ENCODE measurements at places on chromosomes 4 and X.

DNA sequence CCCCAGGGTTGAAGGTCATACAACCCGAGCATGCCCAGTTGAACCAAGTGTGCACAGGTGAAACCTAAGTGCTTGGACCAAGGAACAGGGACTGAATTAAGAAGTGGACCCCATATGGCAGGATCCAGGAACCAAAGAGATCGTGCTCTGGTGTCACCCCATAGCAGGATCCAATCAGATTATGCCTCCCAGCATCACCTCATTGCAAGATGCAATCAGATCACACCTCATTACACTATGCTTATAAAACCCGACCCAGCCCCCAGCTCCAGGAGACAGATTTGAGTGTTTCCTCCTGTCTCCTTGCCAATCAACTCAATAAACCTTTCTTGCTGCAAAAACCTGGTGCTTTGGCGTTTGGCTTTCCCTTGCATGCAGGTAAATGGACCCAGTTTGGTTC is 37.6 kb downstream of the EFHC2 start:
- DNase-seq = no peak

- DNase-seq = no peak
Measured at GRCh38 chr4:111040904-111041303, 418.0 kb upstream of the PITX2 start.

DNA sequence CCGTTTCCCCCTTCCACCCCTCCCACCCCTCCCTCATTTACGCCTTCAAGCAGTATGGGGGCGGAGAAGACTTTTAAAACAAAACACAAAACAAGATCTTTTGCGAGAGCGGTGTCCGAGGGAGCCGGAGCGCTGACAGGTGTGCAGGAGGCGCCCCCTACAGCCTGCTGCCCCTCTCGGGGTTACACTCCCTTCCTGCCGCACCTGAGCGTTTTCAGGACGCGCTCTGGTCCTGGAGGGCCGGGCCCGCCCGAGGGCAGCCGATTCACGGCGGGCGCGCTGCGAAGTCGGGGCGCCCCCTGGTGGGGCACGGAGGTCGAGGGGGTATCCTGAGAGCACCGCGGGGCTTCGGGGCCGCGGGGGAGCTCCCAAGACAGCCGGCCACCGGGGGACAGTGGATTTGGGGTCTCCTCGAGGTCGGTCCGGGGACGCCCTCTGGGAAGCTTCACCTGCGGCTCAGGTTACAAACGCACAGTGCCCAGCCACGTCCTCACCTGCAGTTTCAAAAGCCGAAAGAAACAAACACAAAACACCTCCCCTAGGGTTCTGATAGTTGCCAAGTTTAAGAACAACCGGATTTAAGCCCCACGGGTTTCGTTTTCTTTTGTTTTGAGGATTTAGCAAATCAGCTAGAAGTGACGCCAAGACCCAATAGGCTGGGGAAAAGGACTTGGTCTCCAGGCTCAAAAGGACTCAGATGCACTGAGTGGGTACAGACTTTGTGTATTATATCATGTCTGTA is 8.0 kb upstream of the NEUROG2 start:
- DNase-seq = peak; percentile 75

GRCh38 chr4:82525307-82525911 is 36.4 kb downstream of the TMEM150C start:
- no peak for DNase-seq

DNA sequence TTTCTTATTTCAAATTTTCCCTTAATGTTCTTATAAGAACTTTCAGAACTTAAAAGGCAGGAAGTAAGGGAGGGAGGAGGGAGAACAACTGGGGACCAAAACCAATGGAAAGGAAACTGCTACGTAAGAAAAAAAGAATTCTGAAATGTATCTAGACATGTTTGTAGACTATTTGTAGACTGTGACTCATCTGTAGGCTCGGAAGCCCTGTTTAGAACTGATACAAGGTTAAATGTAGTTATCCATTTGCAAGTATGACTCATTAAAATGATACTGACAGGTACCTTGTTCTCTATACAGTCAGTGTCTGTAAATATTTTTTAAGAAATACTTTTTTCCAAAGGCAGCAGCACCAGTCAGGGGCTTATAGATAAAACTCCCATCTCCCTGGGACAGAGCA is 202.0 kb downstream of the DHX15 start:
- DNase-seq = no peak

DNA sequence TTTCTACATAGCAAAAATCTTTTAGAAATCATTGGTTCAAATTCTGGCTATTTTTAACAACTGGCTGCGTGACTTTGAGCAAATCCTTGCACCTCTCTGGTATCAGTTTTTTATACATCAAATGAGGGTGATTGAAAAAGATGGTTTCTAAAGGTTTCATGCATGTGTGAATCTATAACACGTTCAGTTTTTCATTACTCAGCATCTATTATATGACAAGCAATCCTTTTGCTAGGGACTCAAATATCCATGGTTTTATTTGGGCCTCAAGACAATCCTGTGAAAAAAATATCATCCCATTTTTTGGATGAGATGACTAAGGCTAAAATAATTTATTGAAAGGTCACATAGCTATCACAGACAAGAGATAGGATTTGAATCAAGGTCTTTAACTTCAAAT is 884 bp downstream of the HEPH start:
- DNase-seq = no peak

GRCh38 chr4:157075811-157076577 is at the start of gene GLRB:
TSS of gene GLRB (plus strand) at chr4:157076150. CDS start at chr4:157078025, 1,875 bp downstream.
- peak; percentile 51 for DNase-seq

DNA sequence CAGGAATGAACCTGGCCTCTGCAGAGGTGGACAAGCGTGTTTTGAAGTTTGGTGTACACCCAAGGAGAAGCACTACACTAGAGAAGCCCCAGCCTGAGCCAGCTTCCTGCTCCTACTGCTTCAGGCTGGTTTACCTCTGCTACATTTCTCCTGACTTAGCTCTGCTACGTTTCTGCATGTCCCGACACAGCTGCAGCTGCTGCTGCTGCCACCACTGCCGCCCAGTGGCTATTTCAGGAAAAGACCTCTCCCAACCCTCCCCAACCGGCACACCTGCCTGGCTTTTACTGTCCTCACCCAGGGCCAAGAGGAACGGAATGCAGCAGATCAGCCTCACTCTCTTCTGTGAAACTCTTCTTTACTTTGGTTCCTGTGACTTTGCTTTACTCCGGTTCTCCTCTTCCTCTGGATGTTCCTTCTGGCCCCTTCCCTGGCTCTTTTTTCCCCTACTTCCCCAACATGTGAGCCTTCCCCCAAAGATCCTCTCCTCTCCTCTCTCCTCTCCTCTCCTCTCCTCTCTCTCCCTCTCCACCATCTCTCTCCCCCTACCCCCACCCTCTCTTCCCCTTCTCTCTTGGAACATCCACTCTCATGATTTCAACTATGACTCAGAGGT is 3.1 kb upstream of the P2RY4 start:
- DNase-seq = peak; percentile 37

GRCh38 chr4:151045907-151046306 is 30.8 kb upstream of the LRBA start:
- no peak for DNase-seq

GRCh38 chr4:141730805-141731204 is 94.4 kb downstream of the IL15 start:
- no peak for DNase-seq

DNA sequence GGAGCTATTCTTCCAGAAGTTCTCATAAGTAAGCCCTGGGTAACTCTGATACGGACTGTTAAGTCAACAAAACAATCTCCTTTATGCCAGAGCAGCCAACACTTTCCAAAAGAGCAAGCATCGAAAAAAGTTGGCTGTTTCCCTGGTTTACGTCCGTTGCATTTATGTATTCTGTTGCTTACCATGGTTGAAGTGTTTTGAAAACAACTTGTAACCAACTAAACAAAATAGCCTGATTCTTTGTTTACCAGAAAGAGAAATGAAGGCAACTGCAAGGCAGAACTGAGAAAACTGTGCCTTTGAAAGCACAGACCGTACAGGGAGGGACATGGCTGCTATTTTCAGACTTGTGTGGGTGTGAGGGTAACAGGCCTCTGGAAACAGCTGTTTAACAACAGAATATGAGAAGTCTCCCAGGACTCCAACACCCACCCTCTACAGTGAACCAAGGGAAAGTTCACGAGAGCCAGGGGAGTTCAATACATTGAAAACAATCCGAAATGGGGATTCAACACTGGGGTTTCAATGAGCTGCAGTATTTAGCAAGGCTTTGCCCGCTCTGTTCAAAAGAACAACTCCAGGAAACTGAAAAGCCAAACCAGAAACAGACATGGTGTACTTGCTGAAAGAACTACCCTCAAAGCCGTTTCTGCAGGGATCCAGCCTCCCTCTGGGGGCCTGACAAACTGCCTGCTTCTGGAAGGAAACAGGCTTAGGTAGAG is 95.8 kb upstream of the EGFL6 start:
- DNase-seq = no peak

GRCh38 chr4:183140911-183141320 is 41.9 kb downstream of the WWC2 start:
- no peak for DNase-seq
